ENCODE measurements at places on chromosomes 3 and 15. TPM values are rescaled to one million over a fixed set of nuclear protein-coding genes. Genes with fewer than 3 reads are reported as not detected.

- no peak for DNase-seq
Measured at GRCh38 chr3:3177861-3178497, 1.5 kb downstream of the CRBN start.

DNA sequence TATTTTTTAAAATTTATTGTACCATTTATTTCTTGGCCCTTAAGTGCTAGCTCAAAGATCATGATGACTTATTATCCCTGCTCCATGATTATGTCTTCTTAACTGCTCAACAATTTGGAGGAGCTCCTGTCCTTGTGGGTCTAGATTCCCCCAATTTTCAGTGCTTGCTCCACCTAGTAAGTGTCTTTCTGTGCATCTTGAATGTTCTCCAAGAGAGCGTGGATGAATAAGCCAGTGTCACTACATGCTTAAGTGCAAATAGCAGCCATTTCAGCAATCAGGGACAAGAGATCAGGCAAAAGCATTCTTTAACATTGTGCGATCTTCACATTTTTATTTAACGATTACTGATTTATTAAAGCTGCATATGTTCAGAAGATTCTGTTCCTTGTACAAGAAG is 99.4 kb downstream of the ALCAM start:
- DNase-seq: no peak

- DNase-seq: no peak
Measured at GRCh38 chr15:26148156-26148860, 285.2 kb upstream of the ATP10A start.

SLC12A1 gene
- not detected for total RNA-seq

GRCh38 chr15:69999392-70000085 is 98.2 kb downstream of the TLE3 start:
- DNase-seq: no peak

GRCh38 chr3:175469124-175469523 is 610.0 kb downstream of the NAALADL2 start:
- no peak for DNase-seq

ABTB1 gene
- total RNA-seq: 63.4 TPM

KCNAB1 gene
- 0.09 TPM for total RNA-seq

GRCh38 chr3:53151870-53152660 is 8.9 kb upstream of the PRKCD start:
- DNase-seq: no peak

- no peak for DNase-seq
Measured at GRCh38 chr3:118909763-118910162, 124.9 kb downstream of the IGSF11 start.

GRCh38 chr3:119883461-119884160 is 101.7 kb downstream of the NR1I2 start:
- DNase-seq: no peak

DNA sequence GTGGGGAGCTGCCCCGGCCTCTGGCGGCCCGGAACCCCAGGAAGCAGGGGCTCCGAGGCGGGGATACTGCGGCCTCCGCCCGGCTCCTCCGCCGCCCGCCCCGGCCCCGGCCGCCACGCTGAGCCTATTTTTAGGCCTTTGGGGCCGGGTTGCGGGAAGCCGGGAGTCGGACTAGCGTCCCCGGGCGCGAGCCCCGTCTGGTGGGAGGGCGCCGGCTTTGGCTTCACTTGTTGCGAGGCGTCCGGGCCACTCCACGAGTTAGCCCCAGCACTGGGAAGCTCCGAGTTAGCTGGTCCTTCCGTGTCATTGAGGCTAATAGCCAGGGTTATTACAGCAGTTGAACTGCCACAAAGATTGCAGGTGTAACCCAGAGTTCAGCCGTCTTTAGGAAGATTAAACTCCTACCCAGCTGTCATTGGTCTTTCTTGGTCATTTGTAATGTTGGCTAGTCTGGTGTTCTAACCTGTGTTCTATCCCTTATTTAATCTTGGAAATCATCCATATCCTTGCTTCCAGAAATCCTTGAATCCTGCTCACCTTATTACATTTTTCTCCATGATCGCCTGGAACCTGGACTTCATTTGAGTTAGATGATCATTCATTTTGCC is 791 bp downstream of the GYG1 start:
- DNase-seq: no peak

All from activated naive CD8-positive, alpha-beta T cell treated with anti-CD3 and anti-CD28 coated beads, Interleukin-2, amount 10 ng/mL, durations not matched to agents 7 days and 5 days (primary cell).